Neural crest cell (in vitro differentiated cells): ENCODE measurements at places on chromosomes 7 and 10.

DNA sequence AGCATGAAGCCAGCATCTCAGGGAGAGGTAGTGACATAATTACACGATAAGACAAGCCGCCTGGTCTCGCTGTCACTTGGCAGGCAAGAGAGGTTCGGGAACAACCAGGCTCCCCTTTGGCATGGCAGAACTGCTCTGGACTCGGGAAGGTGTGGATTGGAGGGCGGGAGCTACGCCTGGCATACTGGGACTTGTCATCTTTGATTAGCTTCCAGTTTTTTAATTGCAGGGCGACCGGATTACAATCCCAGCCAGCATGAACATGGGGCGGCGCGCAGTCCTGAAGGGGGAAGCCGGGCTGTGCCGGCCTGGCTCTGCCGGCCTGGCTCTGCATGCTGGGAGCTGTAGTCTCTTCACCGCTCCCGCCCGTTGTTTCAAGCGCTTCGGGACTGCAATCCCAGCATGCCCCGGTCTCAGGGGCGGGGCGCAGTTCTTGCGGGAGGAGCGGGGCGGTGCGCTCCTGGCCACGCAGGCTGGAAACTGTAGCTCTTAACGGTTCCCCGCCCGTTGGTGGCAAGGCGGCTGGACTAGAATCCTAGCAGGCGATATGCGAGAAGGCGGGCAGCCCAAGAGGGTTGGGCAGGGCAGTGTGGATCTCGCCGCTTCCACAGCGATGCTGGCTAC, 45.5 kb upstream of the ZNF716 start:
- DNase-seq: no peak

DNA sequence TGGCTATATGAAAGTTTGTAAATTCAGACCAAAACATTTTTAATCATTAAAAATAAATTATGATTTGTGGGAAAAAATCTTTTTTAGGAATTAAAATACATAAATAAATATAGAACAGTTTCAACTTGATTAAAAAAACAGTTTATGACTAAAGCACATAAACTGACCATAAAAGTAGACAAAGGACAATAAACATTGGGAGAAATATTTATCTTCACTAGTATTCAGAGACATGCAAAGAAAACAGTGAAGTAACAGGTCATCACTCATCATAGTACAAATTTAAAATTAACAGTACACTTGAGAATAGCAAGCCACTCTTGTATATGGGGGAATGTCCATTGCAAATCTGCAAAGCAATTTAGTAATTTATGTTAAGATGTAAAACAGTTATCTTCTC, 28.0 kb upstream of the CELF2 start:
- no peak for DNase-seq

DNA sequence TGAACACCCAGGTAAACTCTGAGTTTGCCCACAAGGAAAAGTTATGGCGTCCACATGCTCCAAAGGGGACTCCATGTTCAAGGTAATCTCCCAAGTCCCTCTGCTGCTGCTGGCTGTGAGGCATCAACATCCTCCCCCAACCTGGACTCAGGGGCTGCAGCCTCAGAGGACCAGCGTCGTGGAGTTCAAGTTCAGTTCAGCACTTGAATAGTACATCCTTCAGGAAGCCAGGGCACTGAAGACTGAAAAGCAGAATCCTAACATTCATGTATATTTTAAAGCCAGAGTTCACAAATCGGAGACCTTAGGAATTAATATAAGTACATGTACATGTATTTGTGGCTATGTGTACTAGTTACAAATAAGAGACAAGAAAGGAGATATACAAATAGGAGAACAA, 90.4 kb downstream of the PTPRE start:
- no peak for DNase-seq

DNA sequence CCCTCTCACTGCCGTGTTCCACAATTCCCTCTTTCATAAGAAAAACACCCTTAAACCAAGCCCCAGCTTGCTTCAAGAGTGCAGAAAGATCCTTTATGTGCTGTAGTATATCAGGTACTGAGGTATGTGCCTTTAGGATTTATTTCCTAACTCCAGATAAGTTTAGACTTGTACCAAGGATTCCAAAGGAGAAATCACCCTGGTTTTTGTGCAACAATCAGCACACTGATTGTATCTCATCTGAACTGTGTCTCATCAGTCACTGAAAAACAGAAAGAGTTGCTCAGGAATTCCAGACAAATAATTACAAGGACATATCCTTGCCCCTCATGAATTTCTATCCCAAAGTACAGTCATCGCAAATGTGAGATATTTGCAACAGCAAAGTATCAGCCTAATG, 77.2 kb upstream of the PTPRZ1 start:
- DNase-seq: no peak

GRCh38 chr10:93337309-93337721, 144.8 kb downstream of the MYOF start:
- no peak for DNase-seq

GRCh38 chr7:45224832-45225231, 67.2 kb downstream of the RAMP3 start:
- peak; percentile 12 for DNase-seq

- DNase-seq: no peak
Observed at GRCh38 chr10:131703941-131704340, 196.9 kb upstream of the PPP2R2D start.
